ENCODE measurements at places on chromosomes 4 and X.

DNA sequence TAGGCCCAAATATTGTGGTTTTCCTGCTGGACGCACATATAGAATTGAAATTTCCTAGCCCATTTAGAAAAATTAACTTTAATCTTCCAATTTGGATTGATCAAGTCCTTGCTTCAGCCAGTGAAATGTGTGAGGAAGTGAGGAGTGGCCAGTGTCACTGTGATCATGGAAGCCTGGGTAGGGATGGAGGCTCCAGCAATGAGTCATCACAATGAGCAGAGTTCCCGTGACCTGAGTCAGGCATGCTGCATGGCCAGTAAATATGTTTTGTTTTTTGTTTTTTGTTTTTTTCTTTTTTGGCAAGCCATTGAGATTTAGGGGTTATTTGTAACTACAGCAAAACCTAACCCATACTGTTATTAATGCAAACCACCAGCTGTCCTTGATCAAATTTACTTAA lies 52.1 kb downstream of the IDS start:
- DNase-seq: no peak

DNA sequence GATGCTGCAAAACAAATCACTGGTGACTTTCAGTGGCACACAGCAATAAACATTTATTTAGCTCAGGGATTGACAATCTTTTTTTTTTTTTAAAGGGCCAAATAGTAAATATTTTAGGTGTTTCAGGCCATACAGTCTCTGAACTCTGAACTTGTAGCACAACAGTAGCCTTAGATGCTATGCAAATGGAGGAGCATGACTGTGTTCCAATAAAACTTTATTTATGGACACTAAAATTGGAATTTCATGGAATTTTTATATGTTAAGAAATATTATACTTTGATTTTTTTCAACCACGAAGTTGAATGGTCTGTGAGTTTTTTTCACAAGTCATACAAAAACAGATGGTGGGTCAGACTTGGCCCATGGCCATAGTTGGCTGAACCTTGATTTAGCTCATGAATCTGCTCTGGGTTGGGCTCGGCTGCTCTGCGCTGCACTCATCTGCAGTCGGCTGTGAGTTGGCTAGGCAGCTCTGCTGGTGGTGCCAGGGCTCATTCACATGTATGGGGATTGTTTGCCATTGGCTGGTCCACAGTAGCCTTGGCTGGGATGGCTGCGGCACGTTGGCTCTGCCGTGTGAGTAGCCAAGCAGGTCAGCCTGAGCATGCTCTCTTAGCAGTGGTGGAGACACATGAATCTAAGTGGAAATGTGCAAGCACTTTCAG lies 231.7 kb upstream of the PGRMC2 start:
- DNase-seq: no peak

- no peak for DNase-seq
These were observed 3.4 kb downstream of the CTBP1 start for GRCh38 chr4:1245481-1246051.

- no peak for DNase-seq
These were observed 25.6 kb upstream of the PLS3 start for GRCh38 chrX:115535421-115535820.

DNA sequence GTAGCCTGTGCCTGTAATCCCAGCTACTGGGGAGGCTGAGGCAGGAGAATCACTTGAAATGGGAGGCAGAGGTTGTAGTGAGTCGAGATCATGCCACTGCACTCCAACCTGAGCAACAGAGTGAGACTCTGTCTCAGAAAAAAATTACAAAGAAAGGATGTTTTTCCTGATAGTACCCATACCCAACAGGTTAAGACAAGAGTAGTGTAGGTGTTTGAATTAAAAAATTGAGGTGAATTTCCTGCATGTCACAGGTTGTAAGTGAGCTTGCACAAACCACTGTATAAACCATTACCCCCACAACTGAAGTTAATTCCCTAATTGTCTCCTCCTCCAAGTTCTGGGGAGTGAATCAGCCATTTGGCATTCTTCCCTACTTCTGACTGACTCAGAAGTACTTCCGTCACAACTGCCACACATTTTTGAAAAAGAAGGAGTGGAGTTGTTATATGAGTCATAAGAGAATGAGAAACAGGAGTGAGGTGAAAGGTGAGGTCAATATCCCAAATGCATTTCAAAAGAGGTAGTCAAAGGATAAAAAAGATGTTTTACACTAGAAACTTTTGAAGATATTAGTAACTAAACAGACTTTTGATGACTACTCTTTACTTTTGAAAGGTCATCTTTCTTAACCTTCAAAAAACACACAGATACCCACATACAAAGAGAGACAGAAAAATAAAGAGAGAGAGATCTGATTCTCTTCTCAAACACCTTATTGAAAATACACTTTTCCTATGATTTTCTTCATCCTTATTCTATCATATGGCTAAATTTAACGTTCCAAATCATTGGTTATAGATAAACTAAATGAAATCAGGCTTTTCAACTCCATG lies 134.5 kb downstream of the BTC start:
- DNase-seq: no peak

DNA sequence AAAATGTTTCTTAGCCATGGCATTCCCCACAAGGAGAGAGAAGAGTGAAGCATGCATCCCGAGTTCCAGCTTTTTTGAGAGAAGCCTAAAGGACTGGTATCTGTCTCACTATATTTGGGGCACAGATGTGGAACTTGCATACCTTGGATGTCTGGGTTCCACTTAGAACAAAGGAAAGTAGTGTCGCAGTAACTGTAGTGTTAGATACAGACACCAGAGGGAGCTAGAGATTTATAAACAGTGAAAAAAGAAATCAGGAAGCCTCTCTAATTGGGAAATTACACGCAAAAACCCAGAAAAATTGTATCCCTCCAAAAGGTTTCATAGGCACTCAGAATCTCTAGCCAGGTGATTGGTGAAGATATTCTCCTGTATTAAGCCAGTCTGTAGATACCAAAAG lies 34.4 kb downstream of the AGTR2 start:
- no peak for DNase-seq

DNA sequence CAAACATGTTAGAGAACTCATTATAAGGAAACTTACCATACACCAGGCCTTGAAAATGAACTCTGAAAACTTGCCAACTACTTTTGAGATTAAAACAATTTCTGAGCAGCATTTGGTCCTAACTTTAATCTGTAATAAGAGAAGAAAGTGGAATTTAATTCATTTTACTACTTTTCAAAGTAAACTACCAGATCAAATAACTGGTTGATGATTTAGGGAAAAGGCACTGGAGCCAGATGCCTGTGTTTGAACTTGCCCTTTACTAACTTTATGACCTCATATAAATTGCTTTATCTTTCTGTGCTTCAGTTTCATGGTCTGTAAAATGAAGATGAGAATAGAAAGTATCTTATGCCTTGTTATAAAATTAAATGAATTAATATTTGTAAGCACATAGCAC lies 159.9 kb upstream of the PCDH18 start:
- no peak for DNase-seq

GRCh38 chr4:85514117-85514516 lies 39.2 kb downstream of the ARHGAP24 start:
- no peak for DNase-seq

DNA sequence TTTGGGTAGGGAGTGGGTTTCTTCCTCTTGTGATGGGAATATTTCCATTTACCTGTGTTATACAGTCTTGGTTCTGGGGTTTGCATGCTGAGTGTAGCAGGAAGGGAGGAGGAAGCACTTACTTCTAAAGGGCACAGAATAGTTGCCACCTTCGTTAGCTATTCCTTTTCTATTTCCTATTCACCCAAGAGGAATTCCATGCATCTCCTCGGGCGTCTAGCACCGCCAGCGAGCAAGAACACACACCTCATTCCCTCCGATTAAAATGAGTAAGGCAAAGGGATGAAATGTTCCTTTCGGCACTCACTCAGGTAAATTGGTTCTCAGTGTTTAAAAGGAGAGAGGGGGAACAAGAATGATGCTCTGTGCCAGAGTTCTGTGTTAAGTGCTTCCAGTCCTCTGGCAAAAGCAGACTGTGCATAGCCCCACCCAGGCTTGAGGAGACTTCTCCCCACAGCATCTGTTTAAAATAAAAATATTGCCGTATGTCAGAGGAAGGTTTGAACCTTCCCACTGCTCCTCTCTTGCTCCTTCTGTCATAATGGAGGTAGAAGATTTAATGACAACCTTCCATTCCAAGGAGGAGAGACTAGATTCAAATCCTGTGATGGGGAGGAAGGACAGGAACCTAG lies 351.4 kb downstream of the PTTG2 start:
- no peak for DNase-seq

DNA sequence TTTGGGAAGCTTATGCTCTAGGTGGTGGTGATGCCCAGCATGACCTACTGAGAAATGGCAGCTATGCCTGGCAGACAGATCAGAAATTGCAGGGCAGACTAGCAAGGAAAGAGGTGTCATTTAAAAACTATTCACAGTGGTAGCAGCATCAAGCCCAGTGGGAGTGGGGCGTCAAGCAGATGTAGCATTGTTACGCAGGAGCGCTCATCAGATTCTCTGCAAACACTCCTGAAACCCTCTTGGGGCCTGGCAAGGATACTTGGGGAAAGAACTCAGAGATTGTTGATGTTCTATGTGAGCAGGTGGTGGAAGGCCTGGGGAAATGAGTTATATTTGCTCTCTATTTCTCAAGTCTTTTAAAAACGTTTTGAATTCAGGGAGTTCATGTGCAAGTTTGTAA lies 437.6 kb downstream of the RAPGEF2 start:
- no peak for DNase-seq

DNA sequence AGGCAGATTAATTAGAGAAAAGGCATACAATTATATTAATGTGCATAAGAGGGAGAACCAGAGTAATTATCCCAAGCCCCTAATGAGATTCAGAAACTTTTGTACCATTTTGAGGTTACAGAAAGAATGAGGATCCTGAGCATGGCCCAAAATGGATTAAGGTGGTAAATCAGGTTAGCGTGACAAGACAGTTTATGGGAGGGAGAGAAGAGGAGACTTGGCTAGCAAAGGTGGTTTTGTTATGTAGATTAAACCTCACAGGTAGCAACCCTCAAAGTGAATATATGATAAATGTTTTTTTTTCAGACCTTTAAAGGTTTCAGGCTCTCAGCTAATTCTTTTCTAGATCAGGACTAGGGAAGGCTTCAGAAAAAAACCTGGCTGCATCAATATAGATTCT lies 781.8 kb downstream of the FAM133A start:
- no peak for DNase-seq

DNA sequence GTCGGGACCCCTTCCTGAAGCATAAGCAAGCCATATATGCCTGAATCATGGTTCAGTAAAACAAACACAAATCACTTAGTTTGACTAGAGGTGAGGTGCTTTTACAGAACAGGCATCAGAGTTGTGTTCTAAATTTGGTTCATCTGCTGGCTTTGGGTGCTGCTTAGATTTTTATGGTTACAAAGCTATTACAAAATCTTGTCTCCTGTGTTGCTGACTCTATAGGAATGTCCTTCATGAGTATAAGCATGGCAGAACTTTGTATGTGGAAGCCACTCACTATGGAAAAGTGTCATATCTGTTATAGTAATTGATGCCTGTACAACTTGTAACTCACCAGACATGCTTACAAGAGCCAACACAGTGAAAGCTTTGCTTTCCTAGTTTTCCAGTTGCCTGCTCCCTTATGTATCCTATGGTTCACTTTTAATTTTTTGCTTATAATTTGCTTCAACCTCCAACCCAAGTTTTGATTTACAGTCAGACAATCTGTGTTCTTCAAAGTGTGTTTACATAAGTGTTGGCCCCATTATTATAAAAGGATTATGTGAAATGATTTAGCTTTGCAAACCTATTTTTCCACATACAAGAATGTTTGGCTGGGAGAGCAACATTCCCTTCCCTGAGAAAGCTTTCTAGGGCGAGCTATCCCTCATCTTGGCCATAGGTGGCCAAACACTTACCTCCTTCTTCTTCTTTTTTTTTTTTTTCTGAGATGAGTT lies 30.0 kb upstream of the CYP2U1 start:
- no peak for DNase-seq

DNA sequence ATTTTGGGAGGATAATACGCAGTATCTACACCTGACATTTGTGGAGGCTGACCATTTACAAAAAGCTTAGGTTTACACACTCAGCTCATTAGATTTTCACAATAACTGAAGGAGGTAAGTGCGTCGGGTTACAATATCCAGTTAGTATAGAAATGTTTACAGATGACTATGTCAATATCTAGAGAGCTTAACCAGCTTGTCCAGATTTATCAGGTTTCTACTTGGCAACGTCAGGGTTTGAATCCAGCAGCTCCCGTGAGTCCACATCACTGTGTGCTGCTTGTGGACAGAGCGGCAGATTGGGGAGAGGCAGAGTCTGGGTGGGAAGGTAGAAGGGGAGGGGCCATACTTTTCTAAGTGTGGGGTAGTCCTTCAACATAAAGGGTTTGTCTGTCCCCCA lies 28.3 kb downstream of the ARHGAP10 start:
- DNase-seq: no peak

- DNase-seq: no peak
These were observed 3.2 kb upstream of the CLOCK start for GRCh38 chr4:55549888-55550287.

- no peak for DNase-seq
These were observed 15.7 kb downstream of the FOXR2 start for GRCh38 chrX:55638933-55639332.

- no peak for DNase-seq
These were observed 6.6 kb downstream of the CLNK start for GRCh38 chr4:10677796-10678497.

GRCh38 chr4:121299367-121299766 lies 81.5 kb downstream of the QRFPR start:
- no peak for DNase-seq

- no peak for DNase-seq
These were observed 29.9 kb upstream of the CPLX1 start for GRCh38 chr4:855880-856224.

GRCh38 chr4:183384516-183384915 lies 59.9 kb upstream of the CDKN2AIP start:
- no peak for DNase-seq

GRCh38 chr4:6019316-6020263 lies 1.4 kb upstream of the C4orf50 start:
- peak; percentile 4 for DNase-seq

DNA sequence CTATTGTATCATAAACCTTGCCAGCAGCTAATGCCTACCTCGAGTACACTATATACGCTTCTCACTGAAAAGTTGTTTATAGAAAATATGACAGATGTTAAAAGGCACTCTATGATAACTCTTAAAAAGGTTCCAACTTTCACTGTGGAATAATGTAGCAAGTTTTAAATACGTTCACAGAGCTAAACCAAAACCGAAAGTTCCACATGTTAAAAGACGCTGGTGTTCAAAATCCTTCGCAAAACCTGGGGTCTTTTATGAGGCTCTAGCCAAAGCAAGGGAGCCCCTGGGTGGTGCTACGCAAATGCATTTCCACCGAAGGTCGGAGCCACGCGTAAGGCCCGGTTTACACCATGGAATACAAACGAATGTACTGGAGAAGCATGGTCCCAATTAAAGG lies 103.7 kb upstream of the TENM3 start:
- DNase-seq: no peak

- DNase-seq: no peak
These were observed 55.9 kb upstream of the LEF1 start for GRCh38 chr4:108224611-108225053.

GRCh38 chrX:66756717-66757116 lies 117.8 kb upstream of the EDA2R start:
- DNase-seq: no peak

- no peak for DNase-seq
These were observed 786.1 kb upstream of the AADAT start for GRCh38 chr4:170875868-170876267.

Measured in NCI-H2107 (cell line).